ENCODE measurements at places on chromosomes 12 and 14.

GRCh38 chr14:55707365-55707804, 127.4 kb downstream of the KTN1 start:
- no peak for DNase-seq

DNA sequence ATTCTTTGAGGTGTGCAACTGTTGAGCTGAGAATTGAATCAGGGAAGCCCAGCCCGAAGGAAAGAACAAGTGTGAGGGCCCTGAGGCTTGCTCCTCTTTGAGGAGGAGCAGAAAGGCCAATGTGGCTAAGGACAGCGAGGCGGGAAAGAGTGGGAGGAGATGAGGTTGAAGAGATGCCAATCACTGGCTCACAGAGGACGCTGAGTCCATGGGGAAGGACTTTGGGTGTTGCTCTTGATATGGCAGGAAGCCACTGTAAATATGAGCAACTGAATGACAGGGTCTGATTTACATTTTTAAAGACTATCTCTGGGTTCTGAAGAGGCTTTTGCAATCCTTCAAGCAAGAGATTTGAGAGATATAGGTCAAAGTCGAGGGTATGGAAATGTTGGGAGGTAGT, 3.3 kb upstream of the APPL2 start:
- DNase-seq = no peak

DNA sequence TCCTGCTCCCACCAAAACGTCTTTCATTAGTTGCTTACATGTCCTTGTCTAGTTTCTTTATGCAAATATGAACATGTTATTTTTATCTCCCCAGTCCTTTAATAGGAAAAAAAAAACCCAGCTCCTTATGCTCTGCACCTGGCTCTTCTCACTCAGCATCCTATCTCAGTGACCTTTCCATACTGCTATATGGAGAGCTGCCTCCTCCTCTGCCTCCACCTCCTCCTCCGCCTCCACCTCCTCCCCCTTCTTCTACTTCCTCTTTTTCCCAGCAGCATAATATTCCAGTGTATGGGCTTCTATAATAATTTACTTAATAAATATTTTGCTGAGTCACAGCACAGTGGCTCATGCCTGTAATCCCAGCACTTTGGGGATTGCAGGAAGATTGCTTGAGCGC, 31.5 kb downstream of the ABCB9 start:
- DNase-seq = no peak

- DNase-seq = no peak
Observed at GRCh38 chr14:74438351-74438915, 12.4 kb upstream of the SYNDIG1L start.

DNA sequence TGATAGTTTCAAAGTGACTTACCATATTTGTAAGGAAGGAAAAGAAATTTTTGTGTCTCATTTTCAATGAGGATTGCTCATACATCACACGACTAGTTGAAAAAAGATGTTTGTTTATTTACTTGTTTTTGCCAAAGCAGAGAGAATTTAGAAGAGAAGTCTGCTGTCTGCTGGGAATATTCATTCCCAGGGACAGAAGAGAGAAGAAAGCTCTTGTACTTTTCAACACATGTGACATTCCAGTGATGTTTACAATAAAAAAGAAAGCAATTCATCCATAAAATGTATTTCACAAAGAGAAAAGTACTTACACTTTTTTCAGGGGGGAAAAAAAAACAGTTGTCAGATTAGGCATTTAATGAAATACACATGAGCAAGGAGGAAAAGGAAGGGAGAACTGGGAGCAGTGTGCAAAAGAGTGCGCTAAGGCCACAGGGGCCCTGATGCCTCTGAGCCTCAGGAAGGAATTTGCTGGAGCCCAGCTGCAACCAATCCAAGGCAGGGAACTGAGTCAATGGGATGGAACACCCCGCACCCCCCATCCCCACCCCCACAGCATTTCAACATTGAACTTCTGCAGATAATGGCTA, 115.0 kb downstream of the RPAP3 start:
- DNase-seq = no peak

- DNase-seq = no peak
Observed at GRCh38 chr12:59375633-59376032, 220.2 kb upstream of the SLC16A7 start.

- no peak for DNase-seq
Observed at GRCh38 chr14:103746701-103747100, 31.1 kb downstream of the ZFYVE21 start.

- peak; percentile 29 for DNase-seq
Observed at GRCh38 chr14:69543341-69544115, 31.1 kb downstream of the CCDC177 start.

- no peak for DNase-seq
Observed at GRCh38 chr14:36605506-36605857, 23.1 kb upstream of the NKX2-8 start.

GRCh38 chr14:72075649-72076334, 143.6 kb downstream of the RGS6 start:
- no peak for DNase-seq

DNA sequence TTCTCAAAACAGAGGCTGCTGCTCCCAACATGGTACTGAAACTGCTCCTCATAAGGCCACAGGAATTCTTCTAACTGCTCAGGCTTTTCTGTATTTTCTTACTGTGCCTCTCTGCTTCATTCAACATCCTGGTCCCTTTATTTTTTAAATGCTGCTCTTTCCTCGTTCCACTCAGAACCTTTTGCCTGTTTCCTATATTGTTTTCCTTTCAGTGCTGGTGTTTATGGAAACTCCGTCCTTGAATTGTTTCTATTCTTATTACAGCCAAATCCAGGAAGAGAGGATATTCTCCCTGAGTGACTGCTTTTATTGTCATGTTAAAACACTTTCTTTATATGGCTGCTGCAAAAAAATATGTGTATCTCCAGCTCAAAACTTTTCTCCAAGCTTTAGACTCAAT, 173.0 kb upstream of the E2F7 start:
- no peak for DNase-seq

DNA sequence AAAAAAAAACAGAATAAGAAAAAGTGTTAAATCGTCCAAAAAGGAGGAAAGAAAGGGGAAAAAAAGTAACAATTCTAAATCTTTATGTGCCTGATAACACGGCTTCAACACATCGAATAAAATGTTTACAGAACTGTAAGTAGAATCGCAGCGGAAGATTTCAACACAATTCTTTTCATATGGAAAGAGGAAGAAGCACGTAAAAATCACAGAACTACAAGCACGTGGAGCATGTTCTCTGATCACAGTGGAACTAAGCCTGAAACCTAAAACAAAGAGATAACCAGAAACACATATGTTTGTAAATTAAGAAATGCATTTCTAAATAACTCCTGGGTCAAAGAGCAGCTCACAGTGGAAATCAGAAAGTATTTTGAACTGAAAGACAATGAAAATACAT, 8.7 kb downstream of the CLEC7A start:
- DNase-seq = no peak

DNA sequence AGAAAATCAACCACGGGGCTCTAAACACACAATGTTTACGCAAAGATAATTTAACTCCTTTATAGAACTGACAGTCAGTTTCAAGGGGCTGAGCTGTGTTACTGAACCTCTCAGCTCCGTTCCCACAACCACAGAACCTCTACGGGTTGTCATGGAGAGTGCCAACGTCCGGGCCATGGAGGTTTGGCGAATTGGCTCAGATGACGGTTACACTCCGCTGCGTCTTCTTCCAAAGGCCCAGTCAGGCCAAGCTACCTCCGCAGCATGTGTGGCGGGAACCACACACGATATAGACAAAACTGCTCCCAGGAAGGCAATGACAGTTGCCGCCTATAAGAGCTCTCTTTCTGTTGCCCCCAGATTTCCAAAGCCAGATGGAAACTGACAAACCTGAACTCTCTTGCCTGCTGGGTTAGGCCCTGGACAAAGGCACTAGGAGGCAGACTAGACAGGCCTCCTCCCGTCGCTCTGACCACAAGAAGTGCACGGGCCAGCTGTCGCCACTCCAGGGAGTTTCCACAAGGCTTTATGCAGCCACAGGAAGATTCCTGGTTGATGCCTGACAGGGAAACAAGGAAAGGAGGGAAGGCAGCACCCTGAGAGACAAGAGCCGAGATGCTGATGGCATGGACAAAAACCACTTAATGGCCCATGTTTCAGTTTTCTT, 30.3 kb downstream of the CCDC88C start:
- no peak for DNase-seq

GRCh38 chr12:54704202-54704601, 56.0 kb upstream of the DCD start:
- DNase-seq = no peak
